NCI-H226 (cell line): ENCODE measurements at places on chromosomes 1 and 21.

GRCh38 chr1:16888860-16889816, 6.6 kb upstream of the RNU1-2 start:
- peak; percentile 82 for DNase-seq

DNA sequence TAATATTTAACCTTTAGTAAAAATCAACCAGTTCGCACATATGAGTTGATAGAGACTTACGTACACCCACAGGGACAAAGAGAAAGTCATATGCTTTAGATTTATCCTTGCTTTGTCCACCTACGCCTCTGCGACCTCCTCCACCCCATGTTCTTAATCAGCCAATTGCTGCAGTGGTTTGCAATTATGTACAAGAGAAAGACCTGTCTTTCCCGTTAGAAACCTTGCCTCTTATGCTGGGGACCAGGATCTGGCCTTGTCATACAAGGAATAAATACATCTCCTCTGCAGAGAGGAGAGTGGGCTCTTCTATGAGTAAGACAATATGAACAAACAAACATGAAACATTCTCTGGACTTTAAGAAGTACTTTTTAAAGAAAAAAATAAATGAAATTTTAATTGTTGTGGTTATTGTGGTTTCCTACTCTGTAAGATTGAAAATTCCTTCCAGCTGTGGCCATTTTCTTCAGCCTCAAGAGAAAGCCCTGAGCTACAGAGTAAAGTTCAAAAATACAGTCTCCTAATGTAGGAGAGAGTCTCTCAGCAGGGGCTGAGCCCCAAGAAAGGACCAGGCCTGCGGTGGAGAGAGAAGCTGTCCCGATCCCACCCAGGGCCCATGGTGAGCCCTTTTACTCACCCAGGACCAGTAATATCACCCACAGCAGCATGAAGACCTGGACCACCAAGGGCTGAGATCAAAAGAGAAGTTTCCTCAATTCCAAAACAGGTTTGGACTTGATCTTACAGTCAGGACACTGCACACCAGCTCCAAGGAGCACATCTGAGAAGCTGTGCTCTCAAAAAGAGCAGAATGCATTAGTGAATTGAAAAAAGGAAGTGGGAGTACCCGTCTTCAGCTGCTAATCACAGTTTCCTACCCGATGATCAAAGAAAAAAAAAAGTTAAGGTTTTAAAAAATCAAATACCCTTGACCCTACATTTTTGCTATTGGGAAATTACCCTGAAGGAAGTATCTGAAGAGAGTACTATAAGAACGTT, at the start of gene FCRL5:
FCRL5 (minus strand) TSS at position 822 of the 1,000 bp plus-strand sequence; CDS start at position 669, 153 bp downstream.
- no peak for DNase-seq

DNA sequence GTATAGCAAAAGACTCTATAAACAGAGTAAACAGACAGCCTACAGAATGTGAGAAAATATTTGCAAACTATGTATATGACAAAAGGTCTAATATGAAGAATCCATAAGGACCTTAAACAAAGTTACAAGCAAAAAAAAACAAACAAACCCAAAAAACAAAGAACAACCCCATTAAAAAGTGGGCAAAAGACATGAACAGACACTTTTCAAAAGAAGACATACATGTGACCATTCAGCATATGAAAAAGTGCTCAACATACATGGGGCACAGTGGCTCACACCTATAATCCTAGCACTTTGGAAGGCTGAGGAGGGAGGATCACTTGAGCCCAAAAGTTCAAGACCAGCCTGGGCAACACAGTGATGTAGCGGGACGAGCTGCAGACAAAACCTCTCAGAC, 17.9 kb upstream of the OR2B11 start:
- DNase-seq = no peak

DNA sequence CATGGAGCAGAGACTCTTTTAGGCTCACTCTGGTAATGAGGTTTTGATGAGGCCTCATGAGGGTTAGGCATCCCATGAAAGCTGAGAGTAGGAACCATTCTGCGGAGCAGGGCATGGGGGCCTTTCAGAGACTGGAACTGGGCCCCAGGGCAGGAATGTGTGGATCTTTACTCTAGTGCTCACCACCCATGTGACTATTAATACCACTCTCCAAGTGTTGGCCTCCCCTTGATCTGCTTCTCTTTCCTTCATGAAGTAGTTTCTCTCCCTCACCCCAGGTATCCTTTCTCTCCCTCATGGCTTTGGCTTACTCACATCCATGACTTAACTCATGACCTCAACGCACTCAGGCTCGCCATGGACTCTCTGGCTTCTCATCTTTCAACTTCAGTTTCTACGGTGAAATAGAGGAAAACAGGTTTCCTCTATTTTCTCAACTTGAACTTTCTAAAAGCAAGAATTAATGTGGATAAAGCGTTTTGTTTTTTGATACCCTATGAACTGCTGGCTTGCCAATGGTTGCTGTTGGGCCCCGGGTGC, 50.5 kb upstream of the GADD45A start:
- DNase-seq = no peak

DNA sequence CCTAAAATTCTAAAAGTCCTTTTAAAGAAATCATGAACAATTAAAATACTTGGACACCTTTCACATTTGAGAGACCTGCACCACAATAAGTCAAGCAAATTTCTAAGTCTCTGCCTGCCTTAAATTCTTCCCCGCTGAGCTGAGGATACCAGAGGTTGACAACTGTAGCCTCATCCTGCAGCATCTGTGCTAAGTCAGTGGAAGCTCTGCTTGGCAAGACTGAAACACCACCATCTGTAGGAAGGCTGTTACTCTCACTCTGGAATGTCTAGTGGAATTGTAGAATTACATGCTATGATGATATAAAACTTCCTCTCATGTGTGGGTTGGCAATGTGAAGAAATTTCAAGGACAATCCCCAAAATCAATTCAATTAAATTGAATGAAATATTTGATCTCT, 1756.5 kb downstream of the NCAM2 start:
- DNase-seq = no peak

GRCh38 chr1:220894025-220894923, 15.0 kb downstream of the HLX start:
- no peak for DNase-seq

- no peak for DNase-seq
Observed at GRCh38 chr1:185349556-185349955, 32.5 kb upstream of the IVNS1ABP start.

DNA sequence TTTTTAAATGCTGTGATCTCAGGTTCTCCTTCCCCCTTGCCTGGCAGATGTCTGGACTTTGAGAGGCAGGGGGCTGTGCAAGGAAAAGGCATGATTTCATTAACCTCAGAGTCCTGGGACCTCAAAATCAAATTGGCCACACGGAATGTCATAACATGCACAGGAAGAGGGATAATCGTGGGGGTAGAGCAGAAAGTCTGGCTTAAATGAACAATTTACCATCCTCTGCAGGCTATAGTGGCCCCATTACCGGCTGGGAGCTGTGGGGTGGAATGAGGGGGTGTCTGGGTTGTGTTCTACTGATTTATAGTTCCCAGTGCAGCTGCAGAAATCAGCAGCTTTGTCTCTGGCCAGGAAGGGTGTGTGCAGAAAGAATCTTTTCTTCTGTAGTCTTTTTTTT, 10.8 kb downstream of the OPRD1 start:
- DNase-seq = no peak

GRCh38 chr1:220983877-220984635, 104.8 kb downstream of the HLX start:
- no peak for DNase-seq

DNA sequence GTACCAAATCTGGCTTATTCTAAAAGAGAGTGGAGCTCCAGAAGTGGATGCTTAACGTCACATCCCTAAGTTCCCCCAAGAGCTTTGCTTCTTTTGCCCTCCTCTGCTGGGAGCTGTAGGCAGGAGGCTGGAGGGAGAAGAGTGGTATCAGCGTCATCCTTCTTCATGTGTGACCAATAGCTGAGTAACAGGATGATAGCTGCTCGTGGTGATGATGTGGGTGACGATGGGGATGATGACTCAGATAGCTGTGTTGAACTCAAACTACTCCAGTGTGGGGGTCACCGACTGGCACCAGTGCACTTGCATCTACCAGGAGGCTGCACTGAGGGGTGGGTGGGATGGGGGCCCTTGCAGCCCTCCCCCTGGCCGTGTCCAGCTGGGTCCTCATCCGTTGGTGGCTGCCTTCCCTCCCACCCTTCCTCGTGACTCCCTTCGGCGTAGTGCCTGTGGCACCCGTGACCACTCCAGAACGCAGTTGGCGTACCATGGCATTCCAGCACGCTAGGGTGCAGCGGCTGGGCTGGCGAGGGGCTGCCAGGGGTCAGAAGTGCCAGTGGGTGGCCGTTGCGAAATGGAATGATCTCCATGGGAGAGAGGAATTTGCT, 1.1 kb downstream of the IGFN1 start:
- peak; percentile 77 for DNase-seq

DNA sequence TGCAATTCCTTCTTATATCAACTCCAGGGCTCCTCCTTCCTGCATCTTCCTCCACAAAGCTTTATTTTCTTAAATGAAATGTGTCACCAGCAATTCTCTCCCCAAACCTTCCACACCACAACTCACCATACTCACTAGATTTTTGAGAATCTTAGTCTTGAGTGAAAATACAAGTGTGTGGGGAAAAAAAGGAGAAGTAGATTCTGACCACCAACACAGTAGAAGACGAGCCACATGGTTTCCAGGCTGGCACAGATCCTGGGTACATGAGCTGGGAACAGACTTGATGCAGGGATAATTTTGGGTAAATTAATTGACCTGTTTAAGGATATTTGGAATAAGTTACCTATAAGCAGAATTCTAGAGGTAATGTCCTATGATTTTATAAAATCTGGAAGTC, 72.8 kb upstream of the KCNJ15 start:
- DNase-seq = no peak

GRCh38 chr1:81044708-81045107, 756.0 kb upstream of the ADGRL2 start:
- peak; percentile 93 for DNase-seq
